ENCODE measurements at places on chromosomes 2 and 18.

GRCh38 chr2:133737242-133737993 lies 169.2 kb upstream of the NCKAP5 start:
- DNase-seq: no peak

- DNase-seq: no peak
Observed at GRCh38 chr2:53911434-53912189, 51.8 kb upstream of the GPR75 start.

GRCh38 chr2:240737958-240738357 lies 46.3 kb downstream of the AQP12A start:
- no peak for DNase-seq

DNA sequence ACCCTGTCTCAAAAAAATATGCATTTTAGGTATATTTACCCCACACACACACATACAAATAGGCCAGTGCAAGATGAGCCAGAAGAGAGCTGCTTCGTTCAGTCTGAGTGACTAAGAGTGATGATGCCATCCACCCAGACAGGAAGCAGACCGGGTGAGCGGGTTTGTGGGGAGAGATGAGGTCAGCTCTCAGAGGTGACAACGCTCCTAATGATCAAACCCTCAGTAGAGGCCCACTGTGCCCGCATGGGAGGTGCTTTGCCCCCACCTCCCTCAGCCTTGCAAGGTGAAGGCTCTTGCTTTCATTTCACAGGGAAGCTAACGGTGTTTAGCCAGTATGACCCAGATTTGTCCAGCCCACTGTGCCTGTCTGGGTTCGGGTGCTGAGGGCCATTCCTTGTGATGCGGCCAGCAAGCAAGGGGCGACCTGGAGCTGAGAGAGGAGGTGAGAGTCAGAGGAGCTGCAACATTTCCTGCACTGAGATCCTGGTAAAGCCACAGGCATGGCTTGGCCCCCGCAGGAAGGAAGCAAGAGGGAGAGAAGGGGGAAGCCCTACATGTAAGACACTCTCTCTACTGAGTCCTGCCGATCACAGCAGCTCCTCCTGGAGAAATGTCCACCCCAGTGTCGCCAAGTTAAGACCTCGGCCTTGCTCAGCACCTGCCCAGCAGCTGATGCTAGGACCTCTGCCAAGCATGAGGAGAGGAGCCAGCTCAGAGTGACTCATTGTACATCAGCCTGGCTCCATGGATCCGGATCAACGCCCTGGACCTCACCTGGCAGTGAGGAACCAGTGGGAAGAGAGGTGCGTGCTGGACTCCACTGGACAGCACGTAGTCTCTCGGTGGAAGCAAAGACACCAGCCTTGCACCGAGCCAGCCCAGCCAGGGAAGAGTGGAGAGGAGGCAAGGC lies 37.0 kb downstream of the NIFK start:
- DNase-seq: peak; percentile 50

DNA sequence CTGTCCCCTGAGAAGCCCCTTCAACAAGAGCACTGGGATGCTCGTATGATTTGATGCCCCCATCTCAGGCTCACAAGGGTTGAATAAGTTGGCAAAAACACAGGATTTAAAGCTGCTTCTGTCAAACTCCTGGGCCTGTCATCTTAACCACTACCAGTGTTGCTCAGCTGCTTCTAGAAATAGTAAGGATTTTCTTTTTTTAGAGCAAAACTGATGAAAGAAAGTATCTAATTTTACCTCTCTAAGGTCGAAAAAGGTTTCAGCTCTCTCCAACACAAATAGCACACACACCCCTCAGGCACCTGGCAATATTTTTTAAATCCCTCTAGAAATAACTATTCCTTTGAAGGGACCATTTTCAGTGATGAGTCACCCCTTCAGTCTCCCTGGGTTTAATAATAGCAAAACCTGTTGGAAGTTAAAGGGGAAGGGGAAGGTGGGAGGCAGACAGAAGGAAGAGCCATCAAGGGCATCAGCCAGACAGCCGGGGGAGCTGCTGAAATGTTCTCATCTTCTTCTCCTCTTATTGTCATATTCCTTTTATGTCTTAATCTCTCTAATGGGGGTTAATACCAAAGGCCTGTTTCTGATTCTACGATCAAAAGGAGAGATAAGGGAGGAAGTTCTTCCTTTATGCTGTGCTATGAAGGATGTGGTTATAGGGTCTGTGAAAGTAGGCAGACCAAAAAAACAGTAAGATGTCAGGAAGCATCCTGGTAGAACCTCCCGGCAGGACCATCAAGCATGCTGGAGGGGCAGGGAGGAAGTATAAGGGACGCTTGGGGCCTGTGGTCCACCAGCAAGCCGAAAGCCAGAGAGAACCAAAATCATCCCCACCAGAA lies 31.9 kb upstream of the SLC35G4 start:
- DNase-seq: no peak

- no peak for DNase-seq
Observed at GRCh38 chr2:50108245-50108644, 923.7 kb downstream of the NRXN1 start.

DNA sequence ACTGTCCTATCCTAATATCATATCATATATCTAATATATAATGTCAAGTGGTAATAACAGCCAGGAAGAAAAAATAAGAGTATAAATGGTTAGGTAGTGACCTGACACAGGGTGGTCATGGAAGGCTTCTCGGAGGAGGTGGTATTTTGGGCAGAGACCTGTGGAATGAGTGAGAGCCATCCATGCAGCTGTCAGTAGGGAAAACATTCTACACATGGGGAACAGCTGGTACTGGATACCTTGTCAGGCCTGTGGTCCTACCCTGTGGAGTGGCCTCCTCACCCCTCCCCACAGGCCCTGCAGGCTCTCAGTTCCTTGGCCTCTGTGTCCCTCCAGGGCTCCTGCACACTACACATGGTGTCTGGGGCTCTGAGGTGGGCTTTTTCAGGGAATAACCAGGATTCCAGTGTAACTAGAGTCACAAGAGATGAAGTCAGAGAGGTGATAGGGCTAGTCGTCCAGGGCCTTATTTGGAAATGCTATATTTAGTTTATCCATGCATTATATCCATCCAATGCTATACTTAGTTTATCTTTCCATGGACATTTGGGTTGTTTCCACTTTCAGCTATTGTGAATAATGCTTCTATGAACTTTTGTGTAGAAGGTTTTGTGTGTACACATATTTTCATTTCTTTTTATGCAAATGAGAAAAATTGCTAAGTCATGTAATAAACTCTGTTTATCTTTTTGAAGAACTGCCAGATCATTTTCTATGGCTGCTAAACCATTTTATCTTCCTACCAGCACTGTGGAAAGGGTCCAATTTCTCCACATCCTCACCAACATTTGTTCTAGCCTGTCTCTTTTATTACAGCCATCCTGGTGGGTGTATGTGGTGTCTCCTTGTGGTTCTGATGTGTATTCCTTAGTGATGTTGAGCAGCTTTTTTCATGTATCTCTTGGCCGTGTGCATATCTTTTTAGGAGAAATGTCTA lies 75.6 kb downstream of the TPGS2 start:
- no peak for DNase-seq

DNA sequence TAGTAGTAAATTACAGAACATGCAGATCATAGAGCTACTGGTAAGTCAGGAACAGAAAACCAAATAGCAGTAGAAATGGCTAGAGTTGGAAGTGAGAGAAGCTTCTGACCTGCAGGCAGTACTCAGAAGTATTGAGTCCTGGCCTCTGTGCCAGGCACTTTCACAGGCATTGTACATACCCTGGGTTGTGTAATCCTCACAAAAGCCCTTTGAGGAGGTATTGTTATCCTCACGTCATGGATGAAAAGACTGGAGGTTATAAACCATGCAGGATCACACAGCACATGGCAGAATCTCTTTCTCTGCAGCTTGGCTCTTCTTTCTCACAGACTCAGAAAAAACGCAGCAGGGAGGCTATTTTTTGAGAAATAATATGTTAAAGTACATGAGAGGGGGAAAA lies 789.3 kb upstream of the FAM98A start:
- DNase-seq: no peak

- no peak for DNase-seq
Observed at GRCh38 chr18:23992089-23992940, 22.2 kb upstream of the TTC39C start.

GRCh38 chr2:6692819-6693218 lies 172.9 kb downstream of the CMPK2 start:
- no peak for DNase-seq

- peak; percentile 3 for DNase-seq
Observed at GRCh38 chr2:119958670-119959268, 54.1 kb upstream of the EPB41L5 start.

DNA sequence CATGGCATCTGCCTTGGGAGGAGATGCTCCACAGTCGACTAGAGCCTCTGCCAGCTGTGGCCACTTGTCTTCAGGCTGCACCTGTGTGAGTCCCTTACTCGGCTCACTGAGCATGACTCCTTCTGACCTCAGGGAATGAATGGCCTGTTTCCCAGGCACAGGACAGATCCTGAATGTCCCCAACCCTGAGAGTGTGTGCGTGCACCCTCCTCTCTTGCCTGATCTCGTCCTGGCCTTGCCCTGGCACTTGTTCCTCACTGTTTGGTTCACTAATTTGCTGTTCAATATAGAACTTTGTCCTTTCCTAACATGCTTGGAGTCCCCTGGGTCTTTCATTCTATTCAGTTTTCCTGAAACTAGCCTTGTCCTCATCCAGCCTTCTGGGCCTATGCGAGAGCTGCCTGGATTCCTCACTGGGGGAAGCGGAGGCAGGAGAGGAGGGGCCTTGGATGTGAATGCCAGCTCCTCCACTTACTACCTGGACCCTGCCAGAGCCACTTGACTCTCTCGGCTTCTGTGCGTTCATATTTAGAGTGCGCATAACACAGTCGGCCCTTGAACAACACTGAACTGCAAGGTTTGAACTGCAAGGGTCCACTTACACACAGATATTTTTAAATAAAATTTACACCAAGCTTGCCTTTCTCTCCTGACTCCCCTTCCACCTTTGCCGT lies 184.8 kb downstream of the ACKR3 start:
- no peak for DNase-seq

DNA sequence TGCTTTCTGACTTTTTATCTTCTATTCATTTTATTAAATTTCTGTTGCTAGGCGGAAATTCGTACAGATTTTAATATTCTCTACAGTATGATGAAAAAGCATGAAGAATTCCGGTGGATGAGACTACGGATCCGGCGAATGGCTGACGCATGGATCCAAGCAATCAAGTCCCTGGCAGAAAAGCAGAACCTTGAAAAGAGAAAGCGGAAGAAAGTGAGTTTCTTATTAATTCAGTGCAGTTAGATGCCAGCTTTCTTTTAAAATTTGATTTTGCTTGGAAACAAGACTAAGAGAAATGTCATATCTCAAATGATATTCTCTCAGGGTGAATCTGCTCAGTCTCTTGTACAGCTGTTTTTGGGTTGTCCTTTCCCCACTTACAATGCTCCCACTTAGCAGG lies 84.3 kb downstream of the MGAT5 start:
- no peak for DNase-seq

- peak; percentile 49 for DNase-seq
Observed at GRCh38 chr2:28665041-28665704, 86.5 kb upstream of the PPP1CB start.

DNA sequence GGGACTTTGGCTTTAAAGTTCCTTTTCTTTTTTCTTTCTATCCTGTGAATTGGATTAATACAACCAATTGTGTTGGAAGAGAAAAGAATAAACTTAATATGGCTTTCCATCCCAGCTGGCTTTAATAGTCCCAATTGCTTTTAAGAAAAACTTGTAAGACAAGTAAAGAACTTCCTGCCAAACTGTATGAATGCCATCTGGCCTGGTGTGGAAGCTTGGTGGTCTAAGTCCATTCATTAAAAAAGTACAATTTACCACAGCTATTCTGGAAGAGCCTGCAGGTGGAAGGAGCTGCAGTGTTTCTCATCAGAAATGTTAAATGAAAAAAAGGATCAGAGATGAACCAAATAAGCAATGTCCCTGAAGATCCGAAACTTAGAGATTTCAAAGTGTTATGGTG lies 103.9 kb downstream of the KLHL14 start:
- DNase-seq: no peak

DNA sequence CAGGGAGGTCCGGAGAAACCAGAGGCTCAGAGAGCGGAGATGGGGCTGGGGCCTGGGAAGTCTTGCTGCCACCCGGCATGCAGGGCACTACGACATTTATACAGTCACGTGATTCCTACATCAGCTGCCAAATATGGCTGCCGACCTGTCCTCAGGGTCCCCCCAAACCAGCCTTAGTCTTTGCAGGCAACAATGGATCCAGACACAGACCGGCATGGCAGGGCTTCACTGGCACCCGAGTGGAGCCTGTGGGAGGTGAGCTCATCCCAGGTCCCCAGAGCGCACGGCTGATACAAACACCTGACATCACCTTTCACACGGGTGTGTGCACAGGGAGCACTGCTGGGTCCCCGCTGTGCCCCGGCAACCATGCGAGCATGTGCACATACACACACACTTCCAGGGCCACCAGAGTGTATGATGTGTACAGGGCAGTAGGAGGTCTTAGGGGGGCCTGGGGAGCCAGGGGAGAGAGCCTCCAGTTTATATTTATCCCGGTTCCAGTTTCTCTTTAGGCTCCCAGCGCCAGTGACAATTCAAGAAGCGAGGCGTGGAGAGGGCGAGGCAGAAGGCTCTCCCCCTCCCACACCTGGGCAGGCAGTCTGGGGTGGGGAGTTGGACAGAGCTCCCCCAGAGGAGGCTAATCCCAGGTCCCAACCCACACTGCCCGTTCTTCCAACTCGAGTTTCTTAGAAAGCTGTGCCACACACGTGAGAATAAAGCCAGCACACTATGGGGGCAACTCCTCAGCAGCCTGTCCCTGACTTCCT lies 2.7 kb downstream of the SEMA4C start:
- no peak for DNase-seq
